ENCODE measurements at places on chromosomes 1 and 21.

DNA sequence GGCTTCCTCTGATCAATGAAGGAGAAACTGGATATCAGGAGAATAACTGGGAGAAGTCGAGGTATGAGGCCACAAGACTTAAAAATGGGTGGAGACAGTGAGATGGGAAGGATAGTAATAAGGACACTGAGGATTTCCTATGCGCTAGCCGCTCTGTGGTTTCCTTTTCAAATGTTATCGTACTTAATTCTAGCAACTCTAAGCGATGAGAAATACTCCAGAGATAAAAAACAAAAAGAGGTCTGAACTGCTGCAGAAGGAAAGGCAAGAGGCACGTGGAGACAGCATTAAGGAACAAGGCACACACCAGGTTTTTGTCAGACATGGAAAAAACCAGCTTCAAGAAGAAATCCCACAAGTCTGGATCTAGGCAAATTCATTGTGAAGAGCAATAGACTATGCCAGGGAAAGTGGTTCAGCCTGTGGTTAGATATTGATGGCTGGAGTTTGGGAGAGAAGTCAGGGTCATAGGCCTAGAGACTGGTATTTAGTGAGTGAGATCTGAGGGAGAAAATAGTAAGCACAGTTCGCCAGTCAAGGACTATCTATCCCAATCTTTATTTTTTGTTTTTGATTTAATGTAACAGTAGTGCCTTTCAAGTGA is 5.3 kb downstream of the CLCA2 start:
- no peak for DNase-seq

DNA sequence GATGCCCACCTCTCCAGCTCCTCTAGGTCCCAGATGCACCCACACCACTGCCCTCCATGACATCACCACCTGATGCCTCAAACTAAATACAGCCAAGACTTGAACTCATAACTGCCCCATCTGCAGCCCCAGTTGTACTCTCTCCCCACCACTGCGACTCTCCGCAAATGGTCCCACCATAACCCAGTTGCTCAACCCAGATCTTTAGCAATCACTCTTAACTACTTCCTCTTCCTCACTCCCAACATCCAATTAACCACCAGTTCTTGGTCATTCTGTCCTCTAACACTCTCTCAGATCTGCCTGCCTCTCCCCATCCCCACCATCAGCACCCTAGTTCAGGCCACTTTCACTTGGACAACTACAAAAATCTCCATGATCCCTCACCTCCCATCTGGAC is 36.8 kb upstream of the PLA2G2C start:
- DNase-seq, result no peak

DNA sequence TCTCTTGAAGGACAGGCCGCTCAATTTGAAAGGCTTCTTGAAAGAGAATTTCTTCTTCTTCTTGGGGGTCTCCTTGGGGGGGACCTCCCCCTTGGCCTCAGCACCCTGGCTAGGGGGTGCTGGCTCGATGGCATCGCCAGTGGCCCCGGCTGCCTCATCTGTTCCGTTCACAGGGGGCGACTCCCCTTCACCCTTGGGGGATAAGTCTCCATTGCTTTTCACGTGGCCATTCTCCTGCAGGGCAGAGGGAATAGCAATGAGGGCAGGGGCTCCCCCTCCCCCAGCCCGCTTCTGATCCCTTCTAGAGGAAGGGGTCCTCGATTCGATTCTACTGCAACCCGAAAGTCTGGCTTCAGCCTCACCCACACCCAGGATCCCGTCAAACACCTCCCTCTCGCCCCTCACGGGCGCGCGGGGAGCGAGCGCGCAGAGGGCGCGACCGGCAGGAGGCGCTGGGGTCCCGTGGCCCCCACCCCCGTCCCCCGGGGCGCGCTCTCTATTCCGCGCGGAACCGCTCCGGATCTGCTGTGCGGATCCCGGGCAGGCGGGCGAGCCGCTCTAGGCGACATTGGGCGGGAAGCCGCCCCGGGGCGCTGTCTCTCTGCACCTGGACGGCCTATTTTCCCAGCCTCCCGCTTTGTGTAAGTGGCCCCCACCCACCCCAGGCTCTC is 1.0 kb downstream of the MARCKSL1 start:
- peak; percentile 31 for DNase-seq

GRCh38 chr1:209786146-209786545 is 1.8 kb upstream of the C1orf74 start:
- DNase-seq, result no peak

DNA sequence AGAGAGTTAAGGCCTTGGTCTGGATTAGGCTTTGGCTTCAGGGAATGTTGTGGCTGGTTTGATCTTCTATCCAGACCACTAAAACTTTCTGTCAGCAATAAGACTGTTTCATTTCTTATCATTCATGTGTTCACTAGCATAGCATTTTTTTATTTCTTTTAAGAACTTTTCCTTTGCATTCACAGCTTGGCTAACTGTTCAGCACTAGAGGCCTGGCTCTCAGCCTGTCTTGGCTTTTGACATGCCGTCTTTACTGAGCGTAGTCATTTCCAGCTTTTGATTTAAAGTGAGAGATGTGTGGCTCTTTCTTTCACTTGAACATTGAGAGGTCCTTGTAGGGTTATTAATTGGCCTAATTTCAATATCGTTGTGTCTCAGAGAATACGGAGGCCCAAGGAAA is 62.5 kb downstream of the RNF220 start:
- DNase-seq, result no peak

- no peak for DNase-seq
Observed at GRCh38 chr1:207857447-207857846, 53.5 kb downstream of the CD34 start.

DNA sequence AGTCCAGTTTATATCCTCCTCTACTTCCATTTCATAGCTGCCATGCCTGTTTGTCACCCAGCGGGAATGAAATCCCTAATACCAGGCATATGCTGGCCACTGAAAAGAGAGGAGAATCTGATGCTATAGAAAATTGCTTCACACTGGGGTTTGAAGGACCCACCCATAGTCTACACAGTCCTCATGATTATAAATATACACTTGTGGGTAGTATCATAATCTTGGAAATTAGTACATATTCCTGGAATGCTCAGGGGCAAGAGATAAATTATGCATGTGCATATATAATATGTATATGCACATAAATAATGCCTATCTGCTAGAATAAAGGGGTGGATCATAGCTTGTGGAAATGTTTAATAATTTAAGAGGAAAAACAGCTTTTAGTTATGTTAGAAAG is 105.8 kb downstream of the PRRX1 start:
- no peak for DNase-seq

GRCh38 chr1:223712850-223713474 is 623 bp downstream of the CAPN2 start:
- DNase-seq, result no peak

DNA sequence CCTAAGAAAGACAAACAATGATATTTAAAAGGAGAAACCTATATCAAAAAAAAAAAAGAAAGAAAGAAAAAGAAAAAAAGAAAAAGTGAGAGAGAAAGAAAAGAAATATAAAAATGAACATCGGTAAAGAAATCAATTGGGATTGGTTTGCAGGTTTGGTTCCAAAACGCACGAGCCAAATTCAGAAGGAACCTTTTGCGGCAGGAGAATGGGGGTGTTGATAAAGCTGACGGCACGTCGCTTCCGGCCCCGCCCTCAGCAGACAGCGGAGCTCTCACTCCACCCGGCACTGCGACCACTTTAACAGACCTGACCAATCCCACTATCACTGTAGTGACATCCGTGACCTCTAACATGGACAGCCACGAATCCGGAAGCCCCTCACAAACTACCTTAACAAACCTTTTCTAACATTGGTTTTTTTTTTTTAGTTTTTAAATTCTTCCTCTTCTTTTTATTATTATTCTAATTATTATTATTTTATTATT is 11.7 kb downstream of the LHX9 start:
- no peak for DNase-seq

GRCh38 chr1:223726380-223727001 is 14.2 kb downstream of the CAPN2 start:
- DNase-seq, result peak; percentile 76

DNA sequence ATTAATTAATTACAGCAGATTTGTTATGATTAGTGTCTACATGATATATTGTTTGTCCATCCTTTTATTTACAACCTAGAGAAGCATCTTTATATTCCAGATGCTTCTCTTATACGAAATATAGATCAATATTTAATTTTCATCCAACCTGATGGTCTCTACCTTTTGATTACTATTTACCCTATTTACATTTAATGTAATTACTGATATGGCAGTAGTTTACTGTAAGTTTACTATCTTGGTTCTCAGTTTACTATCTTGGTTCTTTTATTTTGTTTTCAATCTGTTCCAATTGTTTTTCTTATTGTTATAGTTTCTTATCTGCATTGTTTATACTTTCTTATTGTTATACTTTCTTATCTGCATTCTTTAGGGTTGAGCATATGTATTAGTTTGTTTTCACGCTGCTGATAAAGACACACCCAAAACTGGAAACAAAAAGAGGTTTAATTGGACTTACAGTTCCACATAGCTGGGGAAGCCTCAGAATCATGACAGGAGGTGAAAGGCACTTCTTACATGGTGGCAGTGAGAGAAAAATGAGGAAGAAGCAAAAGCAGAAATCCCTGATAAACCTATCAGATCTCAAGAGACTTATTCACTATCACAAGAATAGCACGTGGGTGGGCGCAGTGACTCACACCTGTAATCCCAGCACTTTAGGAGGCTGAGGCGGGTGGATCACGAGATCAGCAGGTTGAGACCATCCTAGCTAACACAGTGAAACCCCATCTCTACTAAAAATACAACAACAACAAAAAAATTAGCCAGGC is 28.9 kb downstream of the FAF1 start:
- DNase-seq, result no peak

- no peak for DNase-seq
Observed at GRCh38 chr1:36161641-36162531, 5.9 kb downstream of the MAP7D1 start.

DNA sequence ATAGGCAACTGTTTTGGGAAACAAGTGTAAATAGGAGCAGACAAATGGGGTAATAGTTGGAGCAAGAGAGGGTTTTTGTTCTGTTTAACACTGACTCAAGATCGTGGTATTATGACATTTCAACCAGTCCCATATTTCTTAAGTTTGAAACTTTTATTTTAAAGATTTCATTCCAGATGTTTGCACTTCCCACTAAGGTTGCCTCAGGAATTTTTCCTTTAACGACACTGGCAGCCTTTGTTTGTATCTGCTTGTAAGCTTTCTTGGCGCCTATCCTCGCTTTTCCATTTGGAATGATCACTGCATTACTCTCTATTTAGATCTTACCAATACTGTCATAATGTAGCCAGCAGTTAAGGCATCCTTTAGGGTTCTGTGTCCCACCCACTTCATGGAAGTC is 67.7 kb downstream of the ALG6 start:
- DNase-seq, result no peak

GRCh38 chr1:3249631-3250501 is 180.9 kb downstream of the PRDM16 start:
- DNase-seq, result no peak
